ENCODE measurements at places on chromosomes 3 and 15.

GRCh38 chr15:88803241-88803919 lies at the start of gene ACAN:
Gene ACAN (plus strand): TSS chr15:88803436. CDS start chr15:88836207, 32,771 bp downstream.
- peak; percentile 40 for DNase-seq

DNA sequence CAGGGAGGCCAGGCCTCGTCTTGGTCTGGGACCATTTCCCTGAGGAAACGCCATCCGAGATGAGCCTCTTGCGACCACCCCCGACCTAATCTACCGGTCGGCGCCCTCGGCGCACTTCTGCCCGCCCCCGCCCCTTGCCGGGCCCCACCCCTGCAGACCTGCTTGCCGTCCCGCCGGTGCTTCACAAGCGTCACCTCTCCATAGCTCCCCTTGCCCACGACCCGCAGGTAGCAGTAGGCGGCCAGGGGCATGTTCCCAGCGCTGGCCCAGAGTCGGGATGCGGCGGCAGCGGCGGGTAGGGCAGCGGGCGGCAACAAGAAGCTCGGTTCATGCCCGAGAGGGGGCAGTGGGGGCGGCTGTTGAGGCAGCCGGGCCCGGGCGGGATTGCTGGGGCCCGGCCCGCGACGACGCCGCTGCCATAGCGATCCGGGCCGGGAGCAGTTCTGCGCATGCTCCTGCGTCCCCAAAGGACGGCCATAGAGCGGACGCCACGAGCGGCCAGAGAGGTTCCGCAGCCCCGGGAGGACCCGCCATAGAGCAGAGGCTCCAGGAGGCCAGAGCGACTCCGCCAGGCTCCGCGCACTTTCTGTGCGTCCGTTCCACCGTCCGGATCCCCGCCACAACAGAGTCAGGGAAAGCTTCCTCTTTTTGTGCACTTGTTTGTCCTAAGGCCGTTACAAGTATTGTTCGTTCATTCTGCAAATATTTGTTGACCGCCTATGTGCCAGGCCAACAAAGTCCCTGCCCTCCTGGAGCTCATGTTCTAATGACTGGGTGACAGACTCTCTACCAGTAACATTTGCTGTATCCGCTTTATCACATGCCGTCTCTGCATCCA lies at the start of gene NEK4:
TSS of gene NEK4 (minus strand) at position 445 of the 838 bp plus-strand sequence. CDS start at position 251, 194 bp downstream.
- DNase-seq, result peak; percentile 97

DNA sequence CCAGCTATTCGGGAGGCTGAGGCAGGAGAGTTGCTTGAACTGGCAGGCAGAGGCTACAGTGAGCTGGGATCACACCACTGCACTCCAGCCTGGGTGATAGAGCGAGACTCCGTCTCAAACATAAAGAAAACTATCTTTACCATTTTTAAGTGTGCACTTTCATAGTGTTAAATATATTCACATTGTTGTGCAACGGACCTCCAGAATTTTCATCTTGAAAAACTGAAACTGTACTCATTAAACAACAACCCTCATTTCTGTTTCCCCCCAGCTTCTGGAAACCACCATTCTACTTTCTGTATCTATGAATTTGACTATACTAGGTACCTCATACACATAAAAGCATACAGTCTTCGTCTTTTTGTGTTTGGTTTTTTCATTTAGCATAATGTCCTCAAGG lies 375.1 kb downstream of the SHQ1 start:
- no peak for DNase-seq

- peak; percentile 69 for DNase-seq
Measured at GRCh38 chr3:14431917-14432834, 29.8 kb downstream of the SLC6A6 start.

DNA sequence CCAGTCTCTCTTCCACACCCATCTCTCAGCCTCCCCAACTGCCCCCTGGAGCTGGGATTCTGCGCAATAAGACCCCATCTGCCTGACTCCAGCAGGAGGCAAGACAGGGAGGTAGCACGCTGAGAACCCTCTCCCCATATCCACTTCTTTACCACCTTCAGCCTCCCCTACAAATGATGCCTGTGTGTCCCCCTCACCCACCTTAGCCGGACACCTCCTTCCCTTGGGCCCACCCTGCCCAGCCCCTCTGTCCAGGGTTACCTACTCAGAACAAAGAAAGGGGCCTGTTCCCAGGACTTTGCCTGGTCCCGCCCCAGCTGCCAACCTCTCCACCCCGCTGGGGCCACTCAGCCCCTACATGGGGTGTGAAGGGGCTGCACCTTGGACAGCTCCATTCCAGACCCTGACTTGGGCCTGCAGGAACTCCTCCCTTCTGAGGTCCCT lies 40.8 kb upstream of the ATP2B2 start:
- DNase-seq, result no peak

DNA sequence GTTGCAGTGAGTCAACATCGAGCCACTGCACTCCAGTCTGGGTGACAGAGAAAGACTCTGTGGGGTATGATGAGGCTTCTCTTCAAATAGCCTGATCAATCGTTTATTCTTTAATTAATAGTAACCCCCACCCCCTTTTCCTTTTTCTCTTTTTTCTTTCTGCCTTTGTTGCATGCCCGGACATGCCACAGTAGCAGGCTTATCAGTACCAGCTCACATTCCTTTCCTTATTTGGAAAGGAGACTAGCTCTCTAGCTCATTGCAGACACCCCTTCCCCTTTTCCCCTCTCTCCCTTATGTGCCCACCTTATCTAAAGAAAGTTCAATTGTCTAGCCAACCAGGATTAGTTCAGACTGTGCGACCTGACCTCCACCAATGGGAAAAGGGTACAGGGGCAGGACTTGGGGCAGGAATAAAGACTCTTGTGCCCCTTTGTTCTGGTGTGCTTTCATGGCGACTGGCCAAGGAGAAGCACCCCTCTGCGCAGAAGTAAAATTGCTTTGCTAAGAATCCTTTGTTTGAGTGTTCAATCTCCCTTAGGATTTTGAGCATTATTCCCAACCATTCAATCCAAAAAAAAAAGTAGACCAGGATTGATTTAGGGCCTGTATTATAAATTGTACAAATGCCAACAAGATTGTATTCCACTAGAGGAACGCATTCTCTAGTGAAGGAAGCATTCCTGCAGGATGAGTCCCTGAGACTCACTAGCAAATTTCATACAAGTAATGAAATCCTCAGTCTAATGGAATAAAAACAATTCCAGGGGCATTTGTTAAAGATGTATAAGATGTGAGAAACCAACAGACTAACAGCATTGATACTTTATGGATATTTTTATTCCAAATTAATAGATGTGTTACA lies 95.8 kb upstream of the SNRPN start:
- no peak for DNase-seq

- no peak for DNase-seq
Measured at GRCh38 chr3:147582642-147583041, 173.5 kb downstream of the ZIC1 start.

DNA sequence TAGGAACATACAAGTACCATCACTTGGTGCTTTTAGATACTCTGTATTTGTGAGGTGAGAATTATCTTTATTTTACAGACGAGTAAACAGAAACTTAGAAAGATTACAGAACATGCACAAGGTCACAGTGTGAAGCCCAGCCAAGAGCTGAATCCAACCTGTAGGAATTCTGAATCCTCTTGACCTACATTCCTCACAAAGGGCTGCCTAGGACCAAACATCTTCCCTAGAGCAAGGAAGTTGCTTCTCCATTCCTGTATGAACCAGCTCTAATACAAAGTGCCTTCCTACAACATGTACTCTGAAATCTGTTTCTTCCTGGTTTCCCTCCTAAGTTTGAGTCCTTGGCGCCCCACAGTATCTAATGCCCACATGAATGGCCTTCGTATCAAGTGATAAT lies 2.9 kb downstream of the HDGFL3 start:
- DNase-seq, result no peak

GRCh38 chr3:164371681-164372080 lies 706.6 kb downstream of the SI start:
- no peak for DNase-seq

DNA sequence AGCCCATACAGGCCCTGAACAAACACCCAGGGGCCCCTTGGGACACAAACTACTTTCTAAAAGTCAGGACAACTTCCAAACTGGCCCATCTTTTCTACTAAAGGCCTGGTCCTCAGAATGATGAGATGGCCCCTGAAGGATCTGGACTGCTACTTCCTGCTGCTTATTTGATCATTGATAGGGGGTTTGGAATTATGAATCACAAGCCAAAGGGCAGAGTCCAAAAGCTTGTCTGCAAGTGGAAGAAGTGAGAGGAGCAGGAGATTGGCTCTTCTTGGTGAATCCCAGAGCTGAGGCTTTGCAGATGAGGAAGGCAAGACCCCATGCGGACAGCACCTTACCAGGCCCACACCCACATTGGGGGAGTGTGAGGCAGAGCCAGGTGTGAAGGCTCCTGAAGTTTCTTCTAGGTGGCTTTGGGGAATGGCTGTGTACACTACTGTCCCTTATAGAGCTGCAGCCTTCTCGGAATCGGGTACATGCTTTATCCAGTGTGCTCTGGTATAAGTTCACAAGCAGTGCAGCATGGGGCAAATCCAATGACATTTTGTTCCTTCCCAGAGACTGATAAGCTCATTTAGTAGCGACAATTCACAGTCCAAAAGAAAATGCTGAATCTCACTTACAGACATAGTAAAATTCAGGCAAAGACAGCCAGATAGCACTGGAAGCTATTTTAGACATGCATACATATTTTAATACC lies 133.1 kb downstream of the RORA start:
- no peak for DNase-seq

GRCh38 chr15:67551207-67551743 lies 8.8 kb downstream of the MAP2K5 start:
- no peak for DNase-seq
